ENCODE measurements at places on chromosomes 7 and 10. TPM values are rescaled to one million over a fixed set of nuclear protein-coding genes. Genes with fewer than 3 reads are reported as not detected.

GRCh38 chr10:35372329-35372728 lies 36.0 kb downstream of the CCNY start:
- ATAC-seq, result no peak

GRCh38 chr10:35752469-35753461 lies 110.7 kb upstream of the FZD8 start:
- ATAC-seq, result no peak

- ATAC-seq, result no peak
These were observed 827.7 kb downstream of the TNS3 start for GRCh38 chr7:46754140-46754720.

DNA sequence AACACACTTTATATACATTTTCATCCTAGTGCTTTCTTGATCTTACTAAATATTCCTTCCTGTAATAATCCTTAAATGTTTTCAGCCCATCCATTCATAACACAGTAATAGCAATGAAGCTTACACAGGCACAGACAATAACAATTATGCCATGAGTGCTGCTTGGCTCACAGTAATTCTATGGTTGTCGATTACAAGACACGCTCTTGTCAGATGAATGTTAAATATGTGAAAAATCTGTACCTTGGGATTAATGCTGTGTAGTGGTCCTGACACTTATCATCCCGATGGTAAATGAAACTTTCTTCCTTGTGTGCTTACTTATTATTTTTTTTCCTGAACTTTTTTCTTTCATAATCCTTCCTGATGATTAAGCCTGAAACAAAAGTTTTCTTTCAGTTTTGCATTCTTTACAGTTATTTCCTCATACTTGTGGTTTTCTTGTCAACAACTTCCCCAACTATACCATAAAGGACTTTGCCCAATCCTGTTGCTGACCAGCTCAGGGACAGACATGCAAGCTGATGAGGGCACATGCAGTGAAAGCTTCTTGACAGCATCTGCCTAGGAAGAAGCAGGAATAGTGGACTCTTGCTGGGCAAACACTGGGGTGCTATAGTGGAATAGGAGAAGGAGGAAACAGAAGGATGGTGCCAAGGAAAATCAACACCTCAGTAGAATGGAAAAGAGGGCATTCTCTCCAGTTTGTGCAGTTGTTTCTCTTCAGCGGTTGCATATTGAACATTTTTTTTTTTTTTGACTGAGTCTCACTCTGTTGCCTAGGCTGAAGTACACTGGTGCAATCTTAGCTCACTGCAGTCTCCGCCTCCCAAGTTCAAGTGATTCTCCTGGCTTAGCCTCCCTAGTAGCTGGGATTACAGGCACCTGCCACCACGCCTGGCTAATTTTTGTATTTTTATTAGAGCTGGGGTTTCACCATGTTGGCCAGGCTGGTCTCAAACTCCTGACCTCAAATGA lies 6.7 kb upstream of the MGAM2 start:
- no peak for ATAC-seq

GRCh38 chr7:12257582-12257981 lies 46.5 kb downstream of the TMEM106B start:
- peak; percentile 89 for ATAC-seq

- ATAC-seq, result no peak
These were observed 291.0 kb downstream of the GPR158 start for GRCh38 chr10:25465582-25466372.

DNA sequence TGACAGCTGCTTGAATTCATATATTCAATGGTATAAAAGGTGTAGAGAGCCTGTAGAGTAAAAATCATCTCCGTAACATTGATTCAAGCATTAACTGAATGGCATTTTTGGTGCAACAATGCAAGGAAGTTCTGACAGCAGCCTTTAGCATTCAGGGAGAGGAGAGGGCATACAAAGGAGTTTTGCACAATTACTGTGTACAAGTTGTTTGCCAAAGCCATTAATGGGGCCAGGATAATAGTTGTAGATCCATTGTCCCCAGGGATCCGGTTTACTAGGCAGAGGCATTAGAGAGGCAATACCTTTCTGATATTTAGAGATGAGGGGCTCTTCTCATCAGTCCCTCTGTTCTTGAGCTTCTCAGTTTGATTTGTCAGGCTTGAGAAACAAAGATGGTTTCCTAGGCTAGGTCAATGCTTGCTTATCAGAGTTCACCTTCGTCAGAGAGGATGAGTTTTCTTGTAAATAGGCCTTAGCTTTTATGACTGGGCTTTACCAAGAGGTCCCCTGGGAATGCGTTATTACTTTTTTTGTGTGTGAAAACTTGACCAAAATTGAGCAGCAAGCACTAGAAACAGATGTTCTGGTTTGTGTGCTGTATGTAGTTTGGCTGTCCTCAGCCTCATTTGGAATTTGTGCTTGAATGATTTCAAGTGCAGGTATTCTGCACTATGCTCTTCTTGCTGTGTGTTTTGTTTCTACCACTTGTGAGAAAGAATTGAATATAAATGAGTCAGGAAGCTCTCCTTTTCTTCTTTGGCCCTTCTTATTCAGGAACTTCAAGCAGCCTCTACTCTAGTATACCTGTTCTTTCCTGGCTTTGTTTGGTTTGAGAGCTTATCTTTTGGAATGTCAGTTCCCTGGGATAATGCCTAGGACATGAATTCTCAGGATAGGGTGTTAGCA lies 32.0 kb downstream of the SND1 start:
- ATAC-seq, result no peak

DNA sequence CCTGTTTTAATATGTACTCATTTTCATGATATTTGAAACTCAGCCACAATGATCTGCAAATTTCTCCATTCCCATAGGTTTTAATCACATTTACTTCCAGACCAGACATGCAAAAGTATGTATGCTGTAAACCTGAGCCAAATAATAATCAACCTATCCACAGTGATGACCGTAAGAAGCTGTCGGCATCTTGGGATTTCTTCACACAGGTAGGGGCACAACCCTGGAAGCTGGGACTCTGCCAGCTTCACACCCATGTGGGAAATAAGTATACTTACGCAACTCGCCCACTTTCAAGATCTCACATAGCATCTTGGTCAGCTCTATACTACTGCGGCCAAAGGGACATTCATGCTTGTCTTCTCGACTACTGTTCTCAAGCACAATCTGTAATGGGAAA lies 352.3 kb downstream of the ELMO1 start:
- ATAC-seq, result no peak

DNA sequence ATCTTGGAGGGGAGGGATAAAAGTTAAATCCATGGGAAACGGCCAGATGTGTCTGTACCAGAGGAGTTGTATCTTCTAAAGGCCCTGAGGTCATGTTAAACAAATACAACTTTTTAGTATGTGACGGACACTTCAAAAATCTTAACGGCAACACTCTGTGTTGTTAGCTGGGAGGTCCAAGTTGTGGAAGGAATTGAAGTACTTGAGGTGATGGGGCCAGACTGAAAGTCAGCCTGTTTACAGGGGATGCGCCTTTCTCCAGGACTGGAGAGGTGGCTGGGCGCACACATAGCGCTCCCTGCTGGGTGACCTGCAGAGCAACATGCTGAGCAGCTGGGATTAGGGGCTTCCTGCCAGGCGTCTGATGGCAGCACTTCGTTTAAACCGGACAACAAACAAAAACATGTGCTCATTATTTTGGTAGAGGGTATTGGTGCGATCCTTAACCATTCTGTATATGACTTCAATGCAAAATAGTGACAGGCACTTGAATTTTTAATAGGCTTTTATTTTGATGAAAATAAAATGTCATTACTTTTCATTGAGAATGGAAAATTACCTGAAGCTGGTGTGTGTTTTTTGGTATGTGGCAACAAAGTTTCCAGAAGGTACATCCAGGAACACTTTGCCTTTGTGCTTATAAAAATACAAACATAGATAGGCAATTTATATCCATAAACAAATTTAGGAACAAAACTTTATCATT lies 198.2 kb downstream of the MLLT10 start:
- ATAC-seq, result peak; percentile 62

GRCh38 chr7:122893486-122893885 lies 7.2 kb upstream of the CADPS2 start:
- no peak for ATAC-seq

DNA sequence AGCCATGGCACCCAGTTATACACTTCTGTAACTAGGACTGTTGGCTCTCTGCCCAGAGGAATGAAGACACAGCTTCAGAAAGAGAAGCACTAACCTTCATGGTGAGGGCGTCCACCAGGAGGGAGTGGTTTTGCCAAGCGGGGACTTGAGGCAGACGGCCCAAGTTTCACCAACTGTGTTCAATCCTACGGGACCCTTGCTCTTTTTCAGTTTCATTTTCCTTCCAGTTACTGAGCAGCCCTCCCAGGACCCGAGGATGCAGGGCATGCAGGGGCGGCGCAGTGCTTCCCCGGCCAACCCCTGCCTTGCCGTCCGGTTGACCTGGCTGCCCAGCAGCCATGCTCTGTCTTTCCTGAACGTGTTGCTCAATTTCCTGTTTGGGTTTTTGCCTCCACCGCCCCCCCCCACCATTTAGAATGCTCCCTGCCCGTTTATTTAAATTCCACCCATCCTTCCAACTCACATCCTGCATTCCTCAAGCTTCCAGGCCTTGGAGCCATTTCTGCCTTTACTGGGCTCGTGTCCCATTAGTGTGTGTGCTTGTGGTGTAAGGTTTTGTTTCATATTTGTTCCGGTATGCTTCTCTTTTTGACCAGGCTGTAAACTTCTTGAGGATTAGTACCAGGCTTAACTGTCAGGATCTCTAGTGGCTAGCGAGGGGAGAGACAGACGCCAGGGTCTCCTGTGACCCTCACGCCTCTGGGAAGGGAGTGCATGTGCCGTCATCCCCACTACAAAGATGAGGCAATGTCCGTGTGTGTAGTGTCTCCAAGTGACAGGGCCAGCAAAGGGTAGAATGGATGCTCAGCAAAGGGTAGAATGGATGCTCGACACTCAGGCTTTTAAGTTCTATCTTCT lies 31.6 kb downstream of the IL15RA start:
- peak; percentile 21 for ATAC-seq

- ATAC-seq, result no peak
These were observed 70.7 kb downstream of the CRPPA start for GRCh38 chr7:16350634-16351033.

DNA sequence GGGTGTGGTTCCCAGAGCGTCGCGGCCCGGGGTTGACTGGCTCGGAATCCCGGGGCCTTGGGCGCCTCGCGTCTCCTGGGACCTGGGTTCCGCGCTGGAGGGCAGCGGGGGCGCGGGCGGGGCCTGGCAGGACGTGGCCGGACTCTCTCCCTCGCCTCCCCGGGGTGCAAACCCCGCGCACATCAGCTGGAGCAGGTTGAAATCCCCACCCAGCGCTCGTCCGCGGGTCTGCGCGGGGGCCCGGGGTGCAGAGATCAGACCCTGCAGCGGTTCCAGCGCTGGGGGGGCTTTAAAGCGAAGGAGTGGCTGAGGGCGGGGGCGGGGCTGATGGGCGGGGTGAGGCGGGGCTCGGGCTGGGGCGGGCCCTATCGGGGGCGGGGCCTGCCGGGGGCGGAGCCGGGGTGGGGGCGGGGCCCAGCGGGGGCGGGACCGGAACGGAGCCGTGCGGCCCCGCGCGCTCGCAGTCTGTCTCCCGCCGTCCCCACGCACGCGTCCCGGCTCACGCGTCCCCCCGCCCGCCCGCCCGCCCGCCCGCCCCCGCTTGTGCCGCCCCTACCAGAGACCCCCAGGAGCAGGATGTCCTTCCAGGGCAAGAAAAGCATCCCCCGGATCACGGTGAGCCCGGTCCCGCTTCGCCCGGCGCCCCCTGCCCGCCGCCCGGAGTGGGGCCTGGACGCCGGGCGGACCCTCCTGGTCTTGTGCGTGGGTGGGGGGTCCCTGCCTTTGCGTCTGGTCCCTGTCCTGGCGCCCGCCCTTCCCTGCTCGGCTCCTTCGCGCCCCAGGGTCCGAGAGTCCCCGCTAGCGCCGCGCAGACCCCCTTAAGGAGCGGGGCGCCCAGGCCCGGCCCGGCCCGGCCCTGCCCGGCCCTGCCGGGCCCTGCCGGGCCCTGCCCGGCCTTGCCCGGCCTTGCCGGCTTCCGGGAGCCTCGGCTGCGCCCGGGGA lies at the start of gene DPYSL4:
Gene DPYSL4 (plus strand): TSS at position 461 of the 942 bp plus-strand sequence. CDS start 116 bp downstream, at position 577.
- ATAC-seq, result peak; percentile 67

DNA sequence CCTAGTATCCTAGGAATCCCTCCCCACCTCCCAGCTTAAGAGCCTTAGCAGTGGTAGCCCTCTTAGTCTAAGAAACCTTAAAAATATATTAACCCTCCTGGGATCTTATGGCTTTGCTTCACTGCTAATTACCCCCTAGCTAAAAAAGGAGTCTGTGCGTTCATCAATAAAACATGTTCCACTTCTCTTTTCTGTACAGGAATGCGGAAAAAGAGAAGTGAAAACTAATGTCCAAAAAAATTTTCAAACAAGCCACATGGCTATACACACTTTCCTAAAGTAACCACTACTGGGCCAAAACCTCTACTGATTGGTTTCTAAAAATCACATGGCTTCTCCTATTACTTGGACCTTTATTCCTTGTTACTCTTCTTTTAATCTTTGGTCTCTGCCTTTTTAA lies 667.1 kb upstream of the LRRTM3 start:
- no peak for ATAC-seq

C7orf33 gene
- not detected for total RNA-seq

HOXA10 gene
- not detected for total RNA-seq

HOXA2 gene
- total RNA-seq, result not detected

OR2A7 gene
- 0.80 TPM for total RNA-seq
